ENCODE measurements at places on chromosomes 7 and 10.

GRCh38 chr10:62735464-62736167 lies 68.9 kb upstream of the ADO start:
- DNase-seq, result no peak

DNA sequence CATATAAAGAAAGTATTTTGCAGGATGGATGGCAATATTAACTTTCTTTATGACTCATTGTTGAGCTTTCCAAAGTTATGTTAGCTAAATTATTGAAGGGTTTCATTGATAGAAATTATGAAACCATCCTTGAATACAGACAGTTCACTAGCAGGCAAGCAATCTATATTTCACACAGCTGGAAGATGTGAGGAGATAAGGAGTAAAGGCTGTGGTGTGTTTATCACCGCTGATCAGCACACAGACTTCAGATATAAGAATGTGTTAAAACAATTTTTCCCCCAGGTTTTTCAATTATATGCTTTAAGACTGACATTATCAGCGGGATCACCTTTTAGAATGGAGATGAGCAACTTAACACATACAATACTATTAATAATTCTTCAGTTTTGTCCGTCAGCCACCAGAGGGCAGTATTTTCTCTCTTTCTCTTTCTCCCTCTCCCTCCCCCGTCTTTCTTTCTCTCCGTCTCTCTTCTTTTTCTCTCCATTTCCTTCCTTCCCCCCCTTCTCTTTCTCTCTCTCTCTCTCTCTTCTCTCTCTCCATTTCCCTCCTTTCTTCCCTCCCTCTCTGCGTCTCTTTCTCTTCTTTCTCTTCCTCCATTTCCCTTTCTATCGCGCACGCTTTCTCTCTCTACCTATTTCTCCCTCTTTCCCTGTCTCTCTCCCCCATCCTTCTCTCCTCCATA lies 62.9 kb upstream of the FAM171A1 start:
- no peak for DNase-seq

DNA sequence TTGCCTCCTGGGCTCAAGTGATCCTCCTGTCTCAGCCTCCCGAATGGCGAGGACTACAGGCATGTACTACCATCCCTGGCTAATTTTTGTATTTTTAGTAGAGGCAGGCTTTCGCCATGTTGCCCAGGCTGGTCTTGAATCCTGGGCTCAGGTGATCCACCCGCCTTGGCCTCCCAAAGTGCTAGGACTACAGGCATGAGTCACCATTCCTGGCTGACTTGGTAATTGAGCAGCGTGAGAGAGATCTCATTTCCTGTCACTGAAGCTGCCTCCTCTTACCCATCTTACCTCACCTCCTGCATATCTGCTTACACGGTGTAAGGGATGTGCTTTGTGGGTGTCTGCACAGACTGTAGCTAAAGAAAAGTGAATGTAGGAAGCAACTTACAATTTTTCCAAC lies 9.7 kb downstream of the IFIT3 start:
- no peak for DNase-seq

DNA sequence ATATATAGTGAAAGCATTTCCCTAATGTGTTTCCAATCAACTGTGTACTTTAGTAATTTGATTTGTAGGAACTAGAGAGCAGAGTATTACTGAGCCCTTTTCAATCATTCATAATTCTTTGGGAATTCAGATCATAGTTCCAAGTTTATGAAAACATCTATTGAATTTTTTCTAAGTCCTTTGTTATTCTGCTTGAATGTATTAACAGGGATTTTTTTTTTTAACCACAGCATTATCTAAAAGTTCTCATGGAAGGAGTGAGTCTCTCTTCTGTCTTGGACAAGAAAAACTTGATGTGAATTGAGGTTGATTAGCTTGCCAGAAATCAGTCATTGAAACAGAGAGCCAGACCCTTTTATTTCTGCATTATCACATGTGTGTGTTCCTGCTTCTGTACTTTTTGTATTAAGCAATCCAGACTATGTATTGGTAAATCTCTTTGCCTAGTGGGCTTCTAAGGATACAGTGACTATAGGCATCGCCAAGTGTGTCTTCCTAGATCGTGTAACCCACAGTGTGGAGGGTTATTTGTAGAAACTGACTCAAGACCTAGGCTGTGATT lies 59.9 kb downstream of the BMPER start:
- DNase-seq, result no peak
